ENCODE measurements at places on chromosomes 3 and 15.

GRCh38 chr3:62237286-62237948 is 135.9 kb downstream of the FEZF2 start:
- DNase-seq: no peak

DNA sequence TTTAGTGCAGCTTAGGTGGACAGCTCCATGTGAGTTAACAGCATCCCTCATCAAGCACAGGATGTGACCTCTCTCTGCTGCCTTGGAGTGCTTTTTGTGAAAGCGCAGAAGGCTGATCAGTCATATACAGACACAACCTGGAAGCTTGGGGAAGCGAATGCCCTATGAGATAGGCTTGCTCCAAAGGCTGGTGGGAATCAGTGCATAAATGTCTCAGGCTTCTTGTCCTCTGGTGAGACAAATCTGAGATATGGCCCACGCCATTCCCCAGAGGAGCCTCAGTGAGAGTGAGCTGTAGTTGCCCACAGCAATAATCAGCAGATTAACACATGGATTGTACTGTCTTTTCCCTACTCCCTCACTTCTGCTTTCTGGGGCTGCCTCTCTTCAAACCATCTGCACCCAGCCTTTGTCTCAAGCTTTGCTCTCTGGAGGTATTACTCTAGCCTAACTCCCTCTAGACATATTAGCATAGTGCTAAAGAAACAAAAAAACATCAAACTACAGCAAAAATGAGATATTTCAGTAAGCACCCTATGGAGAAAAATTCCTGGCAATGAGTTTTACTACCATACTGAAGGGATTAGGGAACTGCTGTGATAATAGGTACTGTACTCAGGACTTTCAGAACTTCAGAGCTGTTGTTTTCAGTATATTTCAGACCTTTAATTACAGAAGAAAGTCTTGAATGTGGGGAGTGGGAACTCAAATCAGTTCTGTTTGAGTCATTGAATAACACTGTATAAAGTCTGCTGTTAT is 113.7 kb downstream of the OXSM start:
- DNase-seq: no peak

DNA sequence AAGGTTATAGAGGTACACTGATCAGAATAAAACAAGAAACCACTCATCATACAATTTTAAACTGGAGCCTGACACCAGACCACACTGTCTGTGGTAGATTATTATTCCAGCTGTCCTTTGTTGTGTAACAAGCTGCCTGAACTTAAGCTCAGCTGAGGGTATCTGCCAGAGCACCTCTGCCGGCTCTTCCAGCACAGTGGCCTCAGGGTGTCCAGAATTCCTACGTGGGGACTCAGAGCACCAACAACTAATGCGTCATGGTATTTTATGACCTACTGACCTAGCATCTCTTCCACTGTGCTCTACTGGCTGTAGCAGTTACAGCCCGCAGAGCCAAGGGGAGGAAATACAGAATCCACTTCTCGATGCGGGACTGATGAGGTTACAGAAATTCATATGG is 15.6 kb upstream of the RAF1 start:
- DNase-seq: no peak

DNA sequence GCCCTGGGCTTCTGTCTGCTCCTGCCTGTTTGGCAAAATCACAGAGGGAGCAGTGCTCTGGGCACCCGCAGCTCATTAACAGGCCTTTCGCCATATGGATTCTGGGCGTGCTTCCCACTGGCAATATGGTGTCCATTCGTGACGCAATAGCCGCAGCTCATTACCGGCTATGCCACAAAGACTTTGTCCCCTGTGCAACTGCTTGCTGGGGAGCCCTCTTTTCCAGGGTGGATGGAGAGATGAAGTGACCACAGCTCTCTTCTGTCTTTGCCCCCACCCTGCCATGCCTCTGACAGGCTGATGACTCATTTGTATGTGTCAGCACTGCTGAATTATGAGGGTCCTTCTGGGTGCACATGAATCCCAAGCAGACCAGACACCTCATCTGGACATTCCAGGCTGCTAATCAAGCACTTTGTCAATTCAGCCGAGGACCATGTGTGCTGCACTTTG is 214.3 kb upstream of the FEZF2 start:
- DNase-seq: no peak

- no peak for DNase-seq
Observed at GRCh38 chr3:173009410-173009809, 131.6 kb downstream of the SPATA16 start.

DNA sequence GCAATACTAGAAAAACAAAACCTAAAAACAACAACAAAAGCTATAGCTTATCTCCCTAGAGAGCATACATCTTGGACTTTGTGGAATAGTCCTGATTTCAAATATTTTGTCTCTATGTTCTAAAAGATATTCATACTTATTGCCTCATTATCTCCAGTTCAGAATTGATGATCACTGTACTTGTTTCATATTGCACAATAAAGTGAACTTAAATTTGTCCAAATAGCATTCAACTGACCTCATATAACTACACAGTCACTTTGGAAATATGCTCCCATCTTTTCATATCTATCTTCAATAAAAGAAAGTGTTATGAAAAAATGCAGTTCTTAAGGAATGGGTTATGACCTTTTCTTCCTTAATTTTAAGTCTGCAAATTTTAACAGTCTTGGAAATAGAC is 228.6 kb upstream of the CMC1 start:
- no peak for DNase-seq
